Activated CD4-positive, alpha-beta T cell treated with anti-CD3 and anti-CD28 coated beads, Interleukin-2, amount 10 ng/mL, durations not matched to agents 7 days and 5 days (primary cell): ENCODE measurements at places on chromosomes 2 and 18.

- H3K27ac ChIP-seq, result peak overlapping the region; percentile 87
- peak overlapping the region; percentile 67 for H3K4me3 ChIP-seq
- H3K27me3 ChIP-seq, result no peaks in the 10 kb centered on the region
- H3K36me3 ChIP-seq, result peaks cover 2% of the 10 kb centered on the region
- peak; percentile 81 for DNase-seq
- peaks cover 27% of the 10 kb centered on the region for H3K4me1 ChIP-seq
Observed at GRCh38 chr2:393711-394696, 106.1 kb upstream of the ALKAL2 start.

DNA sequence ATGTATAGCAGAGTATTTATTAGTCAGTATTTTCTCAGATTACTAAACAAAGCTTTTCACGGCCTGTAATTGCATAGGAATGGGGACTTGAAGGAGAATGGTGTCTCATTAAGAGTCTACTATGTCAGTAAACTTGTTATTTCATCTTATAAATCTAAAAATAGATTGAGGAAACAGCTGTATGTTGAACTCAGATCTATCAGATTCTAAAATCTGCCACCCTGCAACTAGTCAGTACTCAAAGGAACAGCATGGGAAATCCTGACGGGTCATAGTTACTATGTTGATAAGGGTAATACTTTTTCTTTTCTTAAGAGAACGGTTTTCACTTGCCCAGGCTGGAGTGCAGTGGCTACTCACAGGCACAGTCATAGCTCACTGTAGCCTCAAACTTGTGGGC, 70.2 kb upstream of the EMILIN2 start:
- H3K27ac ChIP-seq, result no peak overlapping the region
- H3K4me1 ChIP-seq, result no peaks in the 10 kb centered on the region
- no peak for DNase-seq
- peaks cover 65% of the 10 kb centered on the region for H3K36me3 ChIP-seq
- H3K27me3 ChIP-seq, result no peaks in the 10 kb centered on the region

DNA sequence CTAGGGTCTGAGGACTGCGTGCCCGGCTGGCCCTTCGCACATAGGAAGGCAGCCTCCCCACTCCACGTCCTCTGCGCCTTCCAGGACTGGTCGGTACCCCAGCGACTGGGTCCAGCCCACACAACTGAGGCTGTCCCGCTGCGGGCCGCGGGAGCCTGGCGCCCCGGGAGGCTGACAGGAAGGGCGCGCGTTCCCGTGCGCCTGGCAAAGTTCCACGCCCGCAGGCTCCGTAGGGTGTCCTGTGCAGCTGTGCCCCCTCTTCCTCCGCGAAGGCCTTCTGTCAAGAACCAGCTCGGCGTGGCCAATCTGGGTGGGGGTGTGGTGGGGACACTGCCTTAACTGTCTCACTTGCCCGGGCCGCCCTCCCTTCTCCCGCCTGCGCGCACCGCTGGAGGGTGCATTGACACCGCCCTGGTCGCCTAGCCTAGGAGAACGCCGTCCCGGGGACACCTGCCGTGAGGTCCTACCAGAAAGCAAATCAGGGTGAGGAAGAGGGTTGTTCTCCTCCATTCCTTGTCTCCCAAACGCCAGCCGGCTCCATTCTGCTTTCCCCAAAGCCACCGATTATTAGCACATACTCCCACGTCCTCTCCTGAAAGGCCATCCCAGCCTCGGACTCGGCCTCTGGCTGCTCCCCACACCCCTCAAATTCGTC, 618 bp upstream of the LYPD1 start:
- H3K4me3 ChIP-seq, result no peak overlapping the region
- H3K27ac ChIP-seq, result no peak overlapping the region
- H3K27me3 ChIP-seq, result peaks cover 29% of the 10 kb centered on the region
- no peaks in the 10 kb centered on the region for H3K36me3 ChIP-seq
- H3K4me1 ChIP-seq, result no peaks in the 10 kb centered on the region

DNA sequence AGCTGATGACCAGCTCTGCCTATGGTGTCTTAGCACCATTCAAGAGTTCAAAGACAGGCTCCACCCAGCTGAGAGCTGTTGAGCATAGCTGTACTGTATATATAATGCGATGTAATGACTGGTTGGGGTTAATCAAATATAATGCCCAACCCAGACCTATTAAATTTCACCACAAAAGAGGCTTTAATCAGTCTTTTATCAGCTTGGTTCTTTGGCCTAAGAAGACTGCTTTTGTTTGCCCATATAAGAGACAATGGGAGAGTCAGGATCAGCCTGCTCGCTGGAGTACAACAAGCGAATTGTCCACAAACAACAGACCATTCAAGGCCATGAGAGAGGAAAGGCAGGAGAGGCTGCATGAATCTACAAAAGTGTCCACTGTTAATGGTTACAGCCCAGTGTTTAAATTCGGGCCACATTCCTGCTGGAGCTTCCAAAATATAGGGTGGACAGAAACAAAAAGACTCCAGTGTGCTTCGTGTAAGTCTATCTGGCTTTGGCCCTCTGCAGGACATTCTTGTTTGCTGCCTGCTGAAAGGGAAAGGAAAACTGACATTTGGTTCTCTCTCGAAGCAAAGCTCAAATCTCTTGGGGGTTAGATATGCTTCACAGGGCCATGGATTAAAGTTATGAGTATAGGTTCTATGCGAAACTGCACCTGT, 299.0 kb upstream of the FBXO11 start:
- H3K27me3 ChIP-seq, result no peaks in the 10 kb centered on the region
- peaks cover 4% of the 10 kb centered on the region for H3K4me1 ChIP-seq
- no peaks in the 10 kb centered on the region for H3K36me3 ChIP-seq
- H3K27ac ChIP-seq, result no peak overlapping the region

DNA sequence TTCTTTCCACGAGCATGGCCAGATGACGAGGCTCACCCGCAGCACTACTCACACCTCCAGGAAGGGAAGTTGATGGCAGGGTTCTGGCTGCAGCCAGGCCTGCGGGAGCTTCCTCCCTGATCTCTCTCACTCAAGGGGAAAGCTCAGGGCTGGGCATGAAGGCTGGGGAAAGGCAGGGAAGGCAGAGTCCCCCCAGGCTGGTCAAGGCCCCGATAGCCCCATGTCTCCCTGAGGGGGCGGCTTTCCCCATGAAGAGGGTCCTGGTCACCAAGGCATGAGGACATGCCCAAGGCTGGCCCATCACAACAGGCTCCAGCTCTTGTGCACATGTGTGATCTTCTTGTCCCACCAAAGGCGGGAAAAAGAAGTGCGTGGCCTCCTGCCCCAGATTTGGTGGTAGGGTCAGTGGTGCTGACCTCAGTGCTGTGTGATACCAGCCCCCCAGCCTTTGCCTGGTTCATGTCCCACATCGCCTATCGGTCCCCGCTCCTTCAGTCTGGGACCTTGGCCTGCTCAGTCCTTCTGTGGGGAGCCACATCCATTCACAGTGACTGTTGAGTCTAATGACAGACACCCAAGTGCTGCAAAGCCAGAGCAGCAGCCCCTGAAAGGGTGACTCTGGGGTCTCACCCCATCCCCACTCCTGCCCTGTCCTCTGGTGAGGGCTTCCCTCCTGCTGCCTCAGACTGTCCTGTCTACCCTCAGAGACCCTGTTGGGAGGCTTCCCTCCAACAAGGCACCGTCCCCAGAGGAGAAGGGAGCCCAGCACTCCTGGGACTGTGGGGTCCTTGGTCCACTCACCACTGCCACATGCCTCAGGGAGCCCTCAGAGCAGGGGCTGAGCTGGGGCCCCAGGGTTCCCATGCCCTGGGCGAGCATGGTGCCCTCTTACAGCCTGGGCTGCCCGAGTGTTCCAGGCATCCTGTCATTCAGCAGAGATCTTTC, 49.8 kb upstream of the ALPP start:
- H3K4me1 ChIP-seq, result peaks cover 9% of the 10 kb centered on the region
- no peak overlapping the region for H3K27ac ChIP-seq
- no peak overlapping the region for H3K4me3 ChIP-seq
- DNase-seq, result no peak

GRCh38 chr2:202871300-202872141, at the start of gene ICA1L:
Gene ICA1L (minus strand): TSS chr2:202871766. CDS start chr2:202829009, 42,757 bp downstream.
- peak within 1 kb of the TSS; percentile 88 for H3K4me3 ChIP-seq
- no peaks in the 10 kb centered on the region for H3K27me3 ChIP-seq
- peak within 1 kb of the TSS; percentile 90 for H3K27ac ChIP-seq
- peaks cover 12% of the 10 kb centered on the region for H3K4me1 ChIP-seq

- no peaks in the 10 kb centered on the region for H3K4me1 ChIP-seq
- H3K36me3 ChIP-seq, result no peaks in the 10 kb centered on the region
- H3K27me3 ChIP-seq, result no peaks in the 10 kb centered on the region
- DNase-seq, result no peak
- no peak overlapping the region for H3K27ac ChIP-seq
Observed at GRCh38 chr2:52862801-52863200, 904.8 kb upstream of the CHAC2 start.

- no peak overlapping the region for H3K27ac ChIP-seq
- H3K27me3 ChIP-seq, result no peaks in the 10 kb centered on the region
- no peak for DNase-seq
- peaks cover 10% of the 10 kb centered on the region for H3K4me1 ChIP-seq
- peaks cover 1% of the 10 kb centered on the region for H3K36me3 ChIP-seq
Observed at GRCh38 chr2:3611589-3611988, 16.7 kb downstream of the COLEC11 start.

DNA sequence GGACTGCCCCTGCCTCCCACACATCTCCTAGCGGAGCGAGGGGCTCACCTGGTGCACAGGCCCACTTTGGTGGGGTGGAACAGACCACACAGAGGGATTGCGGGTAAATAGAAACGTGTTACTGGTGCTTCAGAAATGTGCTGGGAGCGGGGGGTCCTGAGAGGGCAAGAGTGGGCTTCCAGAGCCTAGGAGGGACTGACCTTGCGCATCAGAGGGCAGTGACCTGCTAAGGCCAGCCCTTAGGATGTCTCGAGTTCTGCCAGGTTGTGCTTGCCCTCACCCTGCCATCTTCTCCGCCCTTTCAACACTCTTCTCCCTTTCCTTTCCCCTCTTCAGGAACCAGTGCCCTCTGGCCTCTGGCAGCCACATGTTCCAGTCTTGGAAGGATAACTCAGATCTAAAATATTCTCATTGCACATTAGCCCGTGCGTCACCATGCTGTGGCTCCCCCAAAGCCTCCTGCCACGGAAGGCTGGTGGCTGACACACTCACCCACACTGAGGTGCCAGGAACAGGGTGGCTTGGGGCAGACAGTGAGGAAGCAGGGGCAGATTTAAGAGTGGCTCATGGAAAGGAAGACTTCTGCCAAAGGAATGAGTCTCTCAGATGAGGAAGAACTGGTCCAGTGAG, 89.6 kb downstream of the MCFD2 start:
- no peaks in the 10 kb centered on the region for H3K36me3 ChIP-seq
- no peak overlapping the region for H3K27ac ChIP-seq
- peaks cover 4% of the 10 kb centered on the region for H3K27me3 ChIP-seq
- no peak for DNase-seq

DNA sequence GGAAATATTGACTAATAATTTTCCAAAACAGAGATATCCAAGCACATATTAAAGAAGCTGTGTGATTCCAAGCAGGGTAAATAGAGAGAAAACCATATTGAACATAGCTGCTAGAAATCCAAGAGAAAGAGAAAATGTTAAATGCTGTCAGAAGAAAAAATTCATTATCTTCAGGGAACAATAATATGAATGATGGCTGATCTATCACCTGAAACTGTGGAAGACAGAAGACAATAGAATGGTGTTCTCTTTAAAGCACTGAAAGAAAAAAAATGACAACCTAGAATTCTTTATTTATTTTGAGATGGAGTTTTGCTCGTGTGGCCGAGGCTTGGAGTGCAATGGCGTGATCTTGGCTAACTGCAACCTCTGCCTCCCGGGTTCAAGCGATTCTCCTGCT, 17.3 kb downstream of the PPP1CB start:
- H3K36me3 ChIP-seq, result peaks cover 18% of the 10 kb centered on the region
- no peak overlapping the region for H3K4me3 ChIP-seq
- H3K27ac ChIP-seq, result no peak overlapping the region
- H3K27me3 ChIP-seq, result no peaks in the 10 kb centered on the region
- DNase-seq, result no peak

DNA sequence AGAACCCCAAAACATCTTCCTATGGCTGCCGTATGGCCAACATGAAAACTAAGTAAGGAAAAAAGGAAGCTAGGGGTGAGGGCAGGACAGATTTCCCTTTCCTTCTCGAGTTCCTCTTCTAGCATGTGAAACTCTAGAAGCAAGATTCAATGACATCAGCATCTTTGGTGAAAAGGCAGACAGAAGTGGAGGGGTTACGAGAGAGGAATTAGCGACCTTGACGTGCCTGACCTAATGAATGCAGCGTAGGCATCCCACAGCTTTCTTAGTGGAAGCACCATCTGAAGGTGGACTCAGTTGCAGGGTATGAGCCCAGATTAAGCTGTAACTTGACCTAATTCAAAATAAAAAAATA, 47.9 kb upstream of the PELI1 start:
- no peak overlapping the region for H3K4me3 ChIP-seq
- H3K36me3 ChIP-seq, result no peaks in the 10 kb centered on the region
- no peak overlapping the region for H3K27ac ChIP-seq

GRCh38 chr2:225040856-225041206, 1.4 kb downstream of the DOCK10 start:
- peaks cover 60% of the 10 kb centered on the region for H3K4me1 ChIP-seq
- H3K27ac ChIP-seq, result peak overlapping the region; percentile 99
- DNase-seq, result peak; percentile 41
- peaks cover 17% of the 10 kb centered on the region for H3K27me3 ChIP-seq

- no peak for DNase-seq
- no peak overlapping the region for H3K27ac ChIP-seq
- no peak overlapping the region for H3K4me3 ChIP-seq
Observed at GRCh38 chr2:17615728-17616351, 75.3 kb downstream of the VSNL1 start.

DNA sequence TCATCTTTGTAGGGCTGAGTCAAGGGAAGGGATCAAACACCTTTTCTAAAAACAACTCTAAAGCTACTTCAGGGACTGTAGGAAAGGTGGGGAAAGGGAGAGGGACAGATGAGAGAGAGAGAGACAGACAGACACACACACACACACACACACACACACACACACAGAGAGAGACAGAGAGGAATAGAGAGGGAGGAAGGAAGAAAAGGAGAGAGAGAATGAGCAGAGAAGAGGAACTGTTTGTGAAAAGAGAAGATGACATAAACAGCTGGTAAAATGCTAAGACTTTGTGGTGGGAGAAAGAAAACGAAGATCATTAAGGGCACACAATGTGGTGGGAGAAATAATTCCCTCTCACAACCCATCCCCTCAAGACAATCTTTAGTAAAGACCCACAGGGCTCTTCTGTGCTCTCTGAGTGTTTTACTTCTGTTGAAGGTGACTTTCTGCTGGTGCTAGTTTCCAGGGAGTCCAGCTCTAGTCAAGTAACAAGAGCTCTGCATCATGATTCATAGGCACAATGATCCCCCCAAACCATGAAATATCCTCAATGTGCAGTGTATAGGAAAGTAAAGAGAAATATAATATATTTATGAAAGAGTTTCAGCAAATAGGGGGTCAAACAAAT, 77.2 kb upstream of the STK17B start:
- H3K36me3 ChIP-seq, result peaks cover 12% of the 10 kb centered on the region
- H3K27ac ChIP-seq, result no peak overlapping the region
- peaks cover 74% of the 10 kb centered on the region for H3K4me1 ChIP-seq
- no peak overlapping the region for H3K4me3 ChIP-seq
- no peak for DNase-seq
- H3K27me3 ChIP-seq, result no peaks in the 10 kb centered on the region

GRCh38 chr2:12493031-12493513, 223.7 kb upstream of the TRIB2 start:
- H3K4me3 ChIP-seq, result no peak overlapping the region
- peaks cover 38% of the 10 kb centered on the region for H3K36me3 ChIP-seq
- peak overlapping the region; percentile 87 for H3K27ac ChIP-seq
- peaks cover 67% of the 10 kb centered on the region for H3K4me1 ChIP-seq

GRCh38 chr2:101771227-101771902, 73.9 kb downstream of the MAP4K4 start:
- DNase-seq, result no peak
- no peaks in the 10 kb centered on the region for H3K27me3 ChIP-seq
- peaks cover 9% of the 10 kb centered on the region for H3K36me3 ChIP-seq
- no peak overlapping the region for H3K4me3 ChIP-seq
- no peak overlapping the region for H3K27ac ChIP-seq
